Liver (tissue), 10 donors: ENCODE measurements at places on chromosomes 7 and 10. TPM values are rescaled to one million over a fixed set of nuclear protein-coding genes. Genes with fewer than 3 reads are reported as not detected.

The NACAD gene
- total RNA-seq = 0.08 TPM

The SSMEM1 gene
- not detected for total RNA-seq

The CLRN3 gene
- total RNA-seq = 0.33 TPM

The TMEM229A gene
- 0.23 TPM for total RNA-seq

The SSC4D gene
- total RNA-seq = 1.2 TPM

The CHCHD1 gene
- total RNA-seq = 13.7 TPM

The CYP2C8 gene
- total RNA-seq = 0.33 TPM

The WDR86 gene
- 4.9 TPM for total RNA-seq

The EIF5AL1 gene
- 0.05 TPM for total RNA-seq

The AS3MT gene
- 18.8 TPM for total RNA-seq

The ATRNL1 gene
- 26.9 TPM for total RNA-seq

The RAPGEF5 gene
- 16.4 TPM for total RNA-seq

The AKR1C8 gene
- total RNA-seq = not detected

The HPSE2 gene
- 0.05 TPM for total RNA-seq
